ENCODE measurements at places on chromosomes 11 and 22. TPM values are rescaled to one million over a fixed set of nuclear protein-coding genes. Genes with fewer than 3 reads are reported as not detected.

Gene NPTXR
- total RNA-seq: 2.5 TPM

Gene VPREB1
- total RNA-seq: not detected

Gene TREH
- total RNA-seq: not detected

Gene MS4A13
- total RNA-seq: not detected

Gene GPR137
- total RNA-seq: 8.2 TPM

Gene LDHAL6A
- total RNA-seq: not detected

Gene APBB1
- 53.3 TPM for total RNA-seq

Gene RFPL2
- total RNA-seq: not detected

Gene P4HA3
- total RNA-seq: 47.9 TPM

Gene KCNC1
- total RNA-seq: not detected

Gene OR2AG2
- under 0.01 TPM for total RNA-seq

Gene A4GALT
- total RNA-seq: 20.9 TPM

Gene RELT
- total RNA-seq: 9.0 TPM

Gene UVRAG
- 23.1 TPM for total RNA-seq

Gene ROBO4
- 1.1 TPM for total RNA-seq

Gene SSH3
- total RNA-seq: 5.6 TPM

Gene LARGE1
- total RNA-seq: 7.1 TPM

Gene FRMD8
- total RNA-seq: 58.9 TPM

Gene ADAMTS15
- 13.5 TPM for total RNA-seq

Gene ABCC8
- not detected for total RNA-seq

Gene OR8G5
- not detected for total RNA-seq

Gene TRIM66
- total RNA-seq: 9.6 TPM

Gene NLRP6
- not detected for total RNA-seq

Gene OR2D2
- 0.28 TPM for total RNA-seq

Gene CHRNA10
- total RNA-seq: 0.56 TPM

Gene HYOU1
- 240 TPM for total RNA-seq

Gene NOX4
- total RNA-seq: 3.6 TPM

Gene CD248
- total RNA-seq: 40.3 TPM

Gene TBX1
- 0.85 TPM for total RNA-seq

Gene C22orf31
- total RNA-seq: not detected

Gene NXPE2
- total RNA-seq: not detected

Gene OR52I2
- not detected for total RNA-seq

Gene OR8D1
- total RNA-seq: under 0.01 TPM
